T-cell (primary cell): ENCODE measurements at places on chromosomes 7 and 10. TPM values are rescaled to one million over a fixed set of nuclear protein-coding genes. Genes with fewer than 3 reads are reported as not detected.

- no peak for DNase-seq
These were observed 62.7 kb downstream of the KAT6B start for GRCh38 chr10:74888962-74889661.

CHST3 gene
- total RNA-seq = 0.09 TPM

DNA sequence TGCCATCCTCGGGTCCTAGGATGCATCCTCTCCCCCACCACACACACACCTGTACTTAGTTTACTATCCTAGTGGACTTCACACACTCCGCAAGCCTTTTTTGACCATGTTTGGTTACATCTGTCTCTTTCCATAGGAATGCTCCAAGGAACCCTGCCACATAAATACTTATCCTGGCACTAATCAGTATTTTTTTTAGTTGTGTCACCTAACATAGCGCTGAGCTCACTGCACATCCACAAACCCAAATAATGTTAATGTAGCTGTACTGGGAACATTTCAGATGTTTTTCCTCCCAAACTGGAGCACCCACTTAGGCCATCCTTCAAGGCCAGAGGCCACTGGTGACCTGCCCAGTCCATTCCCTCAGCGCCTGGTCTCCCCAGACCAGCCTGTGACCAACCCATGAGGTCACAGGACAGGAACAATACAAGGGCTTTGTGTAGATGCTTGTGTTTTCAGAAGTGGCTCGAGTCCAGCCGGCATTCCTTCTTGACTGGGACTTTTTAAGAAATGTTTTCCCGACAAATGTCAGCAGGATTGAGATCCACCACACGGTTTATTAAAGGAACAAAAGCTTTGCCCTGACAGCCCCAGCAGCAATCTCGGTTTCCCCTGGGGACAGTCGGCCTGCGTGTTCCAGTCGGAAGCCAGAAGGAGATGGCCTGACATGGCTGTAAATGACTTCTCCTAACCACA lies 181.4 kb downstream of the JCAD start:
- no peak for DNase-seq

DNA sequence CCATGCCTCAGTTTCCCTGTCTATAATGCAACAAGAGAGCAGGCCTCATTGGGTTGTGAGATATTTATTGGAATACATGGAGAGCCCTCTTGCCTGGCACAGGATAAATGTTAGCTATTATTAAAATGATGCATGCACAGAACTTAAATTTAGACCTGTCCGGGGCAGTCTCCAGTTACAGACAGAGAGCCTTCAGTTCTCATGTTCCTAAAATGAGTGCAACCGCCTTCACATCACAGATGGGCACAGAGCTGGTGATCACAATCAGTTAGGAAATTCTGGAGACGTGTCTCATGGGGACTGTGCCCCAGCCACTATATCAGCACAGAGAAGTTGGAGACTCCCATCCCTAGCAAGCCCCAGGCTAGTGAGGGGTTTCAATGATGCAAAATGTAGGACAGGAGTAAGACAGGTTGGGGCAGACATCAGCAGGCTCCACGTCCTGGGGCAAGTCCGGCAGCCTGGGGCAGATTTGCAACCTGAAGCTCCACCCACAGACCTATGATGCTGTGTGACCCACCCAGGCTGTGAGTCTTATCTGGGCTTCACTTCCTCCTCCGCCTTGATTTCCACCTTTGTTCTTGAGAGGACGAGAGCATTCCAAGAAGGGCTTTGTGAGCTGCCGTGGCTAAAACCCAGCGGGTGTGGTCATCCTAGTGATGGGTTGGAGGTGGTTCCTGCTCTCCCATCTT lies 49.4 kb downstream of the CXCL12 start:
- DNase-seq = no peak

WASHC2A gene
- 46.2 TPM for total RNA-seq

- DNase-seq = no peak
These were observed 5.9 kb downstream of the EBF3 start for GRCh38 chr10:129958148-129958628.

DGKI gene
- total RNA-seq = not detected

PRR15 gene
- total RNA-seq = 0.38 TPM
